ENCODE measurements at places on chromosomes 12 and 14. TPM values are rescaled to one million over a fixed set of nuclear protein-coding genes. Genes with fewer than 3 reads are reported as not detected.
A peak's percentile ranks its signal among the peaks of the same experiment; 100 is the strongest.

The AQP2 gene
- total RNA-seq = not detected

GRCh38 chr14:63051301-63051700 lies 6.0 kb upstream of the KCNH5 start:
- no peak for DNase-seq

DNA sequence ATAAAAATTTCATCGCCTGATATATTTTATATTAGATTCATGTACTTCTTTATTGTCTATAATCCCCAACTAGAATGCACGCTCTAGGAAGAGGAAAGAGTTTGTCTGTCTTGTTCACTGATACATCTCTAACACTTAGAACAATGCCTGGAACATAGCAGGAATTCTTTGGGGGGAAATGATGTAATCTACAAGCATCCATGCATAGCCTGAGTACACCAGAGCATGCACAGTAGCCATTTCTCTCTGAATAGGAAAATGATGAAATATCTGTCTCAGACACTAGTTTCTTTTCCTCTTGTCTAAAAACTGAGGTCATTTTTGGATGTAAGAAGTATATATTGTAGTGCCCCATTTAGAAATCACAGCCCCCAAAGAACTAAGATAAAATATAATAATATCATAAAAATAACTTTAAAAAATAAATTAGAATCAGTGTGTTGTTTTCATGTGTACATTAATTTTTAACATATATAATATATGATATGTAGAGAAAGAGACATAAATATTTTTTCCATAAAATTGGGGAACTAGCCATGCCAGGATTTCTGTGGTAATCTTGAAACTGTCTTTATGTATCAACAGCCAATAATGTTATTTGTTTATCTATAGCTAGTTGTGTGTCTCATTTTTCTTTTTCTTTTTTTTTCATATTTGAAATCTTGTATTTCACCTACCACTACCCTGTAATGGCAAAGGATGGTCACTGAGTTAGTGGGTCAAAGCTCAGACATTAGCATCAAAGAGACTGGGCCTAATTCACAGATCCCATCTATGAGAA lies 155.6 kb upstream of the TMCC3 start:
- no peak for DNase-seq

DNA sequence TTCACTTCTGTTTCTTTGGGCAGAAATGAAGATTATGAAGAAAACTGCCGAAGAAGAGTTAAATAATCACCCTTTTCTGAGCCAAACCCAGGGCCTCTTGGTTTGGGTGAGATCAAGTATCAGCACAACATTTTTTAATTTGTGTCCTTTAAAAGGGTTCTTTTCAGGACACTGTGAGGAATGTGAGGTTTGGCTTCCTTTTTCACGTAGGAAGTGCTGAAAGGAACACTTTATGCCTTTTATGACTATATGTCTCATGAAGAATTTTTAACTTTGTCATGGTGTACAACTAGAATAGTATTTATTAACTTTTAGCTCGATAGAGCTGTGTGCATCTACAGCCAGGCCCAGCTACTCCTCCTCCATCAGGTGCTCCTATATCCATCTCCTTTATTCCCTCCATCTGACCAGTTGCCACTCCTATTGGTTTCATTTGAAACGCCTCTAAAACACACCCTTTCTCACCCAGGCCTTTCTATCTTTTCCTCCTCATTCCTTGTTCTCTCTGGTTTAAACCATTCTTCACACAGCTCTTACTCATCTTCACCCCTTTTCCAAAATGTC lies 103.6 kb upstream of the LRIG3 start:
- no peak for DNase-seq

- no peak for DNase-seq
Measured at GRCh38 chr14:71001742-71002141, 94.5 kb downstream of the PCNX1 start.

DNA sequence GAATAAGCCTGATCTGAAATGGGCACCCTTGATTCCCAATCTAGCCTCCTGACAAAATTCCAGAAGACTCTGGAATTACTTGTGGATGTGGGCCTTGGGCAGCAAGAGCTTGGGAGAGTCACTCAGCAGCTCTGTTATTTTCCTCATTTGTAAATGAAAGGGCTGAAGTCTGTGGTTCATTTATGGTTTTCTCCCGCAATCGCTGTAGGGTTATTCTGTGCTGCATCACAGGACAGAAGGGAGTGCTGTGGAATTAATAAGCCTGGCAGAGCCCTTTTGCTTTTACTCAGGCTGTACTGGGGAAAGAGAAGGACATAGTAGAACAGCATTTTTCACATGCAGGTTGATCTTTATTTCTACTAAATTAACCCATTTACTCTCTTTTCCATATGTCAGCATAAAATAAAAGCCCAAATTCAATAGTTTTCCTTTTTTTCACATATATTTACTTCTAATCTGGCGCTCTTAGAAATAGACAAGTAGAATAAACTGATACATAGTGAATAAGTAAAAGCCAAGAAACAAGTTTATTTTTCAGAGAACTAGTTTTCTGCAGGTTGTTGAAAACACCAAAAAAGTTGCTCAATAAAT lies 49.2 kb downstream of the DUSP16 start:
- no peak for DNase-seq

- DNase-seq = no peak
Measured at GRCh38 chr14:37037636-37038387, 134.6 kb downstream of the SLC25A21 start.

- DNase-seq = no peak
Measured at GRCh38 chr12:84131076-84131475, 781.5 kb downstream of the SLC6A15 start.

GRCh38 chr12:43285159-43285598 lies 266.8 kb downstream of the ADAMTS20 start:
- DNase-seq = no peak

GRCh38 chr12:570921-571794 lies 92.1 kb downstream of the NINJ2 start:
- DNase-seq = no peak

DNA sequence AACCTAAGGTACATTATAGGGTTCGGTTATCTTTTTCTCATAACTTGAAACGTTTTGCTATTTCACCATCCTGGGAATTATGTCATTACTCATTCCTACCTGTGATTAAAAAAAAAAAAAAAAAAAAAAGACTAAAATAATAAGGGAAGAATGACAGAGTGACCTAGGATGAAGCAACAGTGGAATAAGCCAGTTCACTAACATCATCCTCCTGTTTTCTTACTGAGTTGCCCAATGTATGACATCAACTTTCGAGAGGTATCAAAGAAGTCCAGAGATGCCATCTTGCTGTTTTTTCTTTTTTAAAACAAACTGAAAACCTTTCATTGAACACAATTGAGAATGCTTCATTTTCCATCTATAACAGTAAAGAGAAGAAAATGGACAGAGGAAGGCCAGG lies 42.8 kb downstream of the AMN start:
- DNase-seq = no peak

GRCh38 chr12:22796941-22797630 lies 172.1 kb downstream of the ETNK1 start:
- DNase-seq = no peak

DNA sequence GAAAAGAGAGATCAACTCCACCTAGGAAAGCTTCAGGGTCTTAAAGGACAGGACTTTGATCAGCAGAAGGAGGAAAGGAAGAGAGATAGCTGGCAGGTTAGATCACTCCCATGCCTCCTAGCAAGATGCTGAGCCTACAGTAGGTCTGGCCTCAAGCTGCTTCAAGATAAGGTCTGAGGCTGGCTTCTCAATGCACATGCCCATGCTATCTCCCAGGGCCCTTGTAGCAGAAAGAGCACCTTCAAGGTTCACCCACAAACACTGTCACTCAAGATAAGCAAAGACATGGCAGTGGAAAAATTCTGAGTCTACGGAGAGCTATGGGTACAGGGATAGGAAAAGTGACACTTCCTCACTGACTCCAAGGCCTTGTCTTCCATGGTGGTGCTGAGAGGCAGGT lies 14.3 kb downstream of the REM2 start:
- no peak for DNase-seq

GRCh38 chr12:109818905-109819500 lies 14.2 kb downstream of the TRPV4 start:
- DNase-seq = no peak

The ZBTB42 gene
- total RNA-seq = 5.4 TPM

The FKBP4 gene
- 233 TPM for total RNA-seq

DNA sequence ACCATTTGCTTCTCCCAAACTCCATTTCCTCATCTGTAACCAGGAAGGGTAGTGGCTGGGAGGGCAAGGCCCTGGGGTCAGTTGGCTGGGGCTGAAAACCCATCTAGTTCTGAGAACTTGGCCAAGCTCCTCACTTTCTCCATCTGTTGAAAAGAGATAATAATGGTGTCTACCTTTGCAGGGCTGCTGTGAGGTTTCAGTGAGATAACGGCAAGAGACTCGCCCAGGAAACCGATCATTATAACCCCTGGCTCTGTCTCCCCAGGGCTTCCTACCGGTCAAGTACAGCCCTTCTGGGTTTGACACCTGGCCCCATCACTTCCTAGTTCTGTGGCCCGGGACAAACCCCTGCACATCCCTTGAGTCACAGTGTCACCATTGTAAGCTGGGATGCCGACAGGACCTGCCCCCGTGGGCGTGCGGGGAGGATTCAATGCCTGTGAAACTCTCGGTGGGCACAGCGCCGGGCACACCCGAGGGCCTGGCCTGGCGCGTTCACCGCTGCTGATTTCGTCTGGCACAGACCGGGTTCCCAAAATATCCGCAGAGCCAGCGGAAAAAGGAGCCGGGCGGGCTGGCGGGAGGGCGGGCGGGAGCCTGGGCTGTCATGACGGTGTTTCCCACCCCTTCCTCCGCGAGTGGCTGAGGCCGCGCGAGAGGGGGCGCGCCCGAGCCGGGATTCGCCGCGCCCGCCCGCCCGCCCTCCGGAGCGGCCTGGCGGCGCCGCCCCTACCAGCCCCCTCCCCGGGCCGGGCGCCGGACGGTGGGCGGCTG lies 4.4 kb downstream of the KMT5A start:
- DNase-seq = peak; percentile 75

The BICDL1 gene
- 127 TPM for total RNA-seq

The GPR84 gene
- total RNA-seq = 1.8 TPM

The PPFIBP1 gene
- 74.1 TPM for total RNA-seq

The GLIPR1L2 gene
- not detected for total RNA-seq

DNA sequence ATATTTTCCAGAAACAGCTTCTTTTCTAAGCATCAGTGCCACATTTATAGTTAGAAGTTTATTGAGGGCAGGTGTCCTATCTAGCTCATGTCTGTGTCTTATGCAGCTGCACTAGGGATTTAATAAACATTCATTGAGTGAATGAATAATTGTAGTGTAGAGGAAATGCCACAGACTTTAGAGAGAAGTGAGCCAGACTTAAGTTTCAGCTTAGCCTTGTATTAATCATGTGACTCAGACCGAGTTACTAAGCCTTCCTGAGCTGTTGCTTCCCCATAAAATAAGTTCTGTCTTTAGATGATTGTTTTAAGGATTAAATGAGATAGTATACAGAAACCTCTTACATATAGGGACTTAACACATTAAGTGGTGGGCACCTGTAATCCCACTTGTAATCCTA lies 236.1 kb upstream of the DDHD1 start:
- no peak for DNase-seq

GRCh38 chr12:16513231-16513630 lies 92.7 kb downstream of the LMO3 start:
- DNase-seq = no peak

DNA sequence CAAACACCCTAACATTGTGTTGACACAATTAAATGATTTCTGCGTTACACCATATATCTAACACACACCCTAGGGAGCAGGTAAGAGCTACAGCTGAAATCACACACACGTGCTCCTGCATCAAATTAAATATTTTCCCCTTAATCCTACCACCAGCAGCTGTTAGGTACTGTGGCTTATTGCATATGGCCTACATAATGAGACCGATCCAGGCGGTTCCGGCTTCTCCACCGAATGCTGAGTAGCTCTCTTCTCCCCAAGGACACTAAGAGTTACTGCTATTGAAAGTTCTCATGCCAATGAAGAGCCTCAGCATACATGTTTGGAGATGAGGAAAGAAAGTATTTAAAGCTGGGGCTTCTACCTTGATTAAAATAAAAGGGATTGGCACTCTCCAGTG lies 472.2 kb upstream of the STXBP6 start:
- DNase-seq = no peak

The BMAL2 gene
- total RNA-seq = 59.6 TPM

GRCh38 chr12:115998794-115999478 lies 278.6 kb downstream of the MED13L start:
- DNase-seq = no peak

- no peak for DNase-seq
Measured at GRCh38 chr12:96720363-96720705, 186.7 kb upstream of the NEDD1 start.
